ENCODE measurements at places on chromosomes 7 and 10. TPM values are rescaled to one million over a fixed set of nuclear protein-coding genes. Genes with fewer than 3 reads are reported as not detected.

GRCh38 chr7:2014391-2015241 is 218.1 kb downstream of the MAD1L1 start:
- no peaks in the 10 kb centered on the region for H3K27me3 ChIP-seq
- H3K4me1 ChIP-seq = peaks cover 29% of the 10 kb centered on the region
- no peak overlapping the region for H3K27ac ChIP-seq

The SLC18A2 gene
- total RNA-seq = not detected

DNA sequence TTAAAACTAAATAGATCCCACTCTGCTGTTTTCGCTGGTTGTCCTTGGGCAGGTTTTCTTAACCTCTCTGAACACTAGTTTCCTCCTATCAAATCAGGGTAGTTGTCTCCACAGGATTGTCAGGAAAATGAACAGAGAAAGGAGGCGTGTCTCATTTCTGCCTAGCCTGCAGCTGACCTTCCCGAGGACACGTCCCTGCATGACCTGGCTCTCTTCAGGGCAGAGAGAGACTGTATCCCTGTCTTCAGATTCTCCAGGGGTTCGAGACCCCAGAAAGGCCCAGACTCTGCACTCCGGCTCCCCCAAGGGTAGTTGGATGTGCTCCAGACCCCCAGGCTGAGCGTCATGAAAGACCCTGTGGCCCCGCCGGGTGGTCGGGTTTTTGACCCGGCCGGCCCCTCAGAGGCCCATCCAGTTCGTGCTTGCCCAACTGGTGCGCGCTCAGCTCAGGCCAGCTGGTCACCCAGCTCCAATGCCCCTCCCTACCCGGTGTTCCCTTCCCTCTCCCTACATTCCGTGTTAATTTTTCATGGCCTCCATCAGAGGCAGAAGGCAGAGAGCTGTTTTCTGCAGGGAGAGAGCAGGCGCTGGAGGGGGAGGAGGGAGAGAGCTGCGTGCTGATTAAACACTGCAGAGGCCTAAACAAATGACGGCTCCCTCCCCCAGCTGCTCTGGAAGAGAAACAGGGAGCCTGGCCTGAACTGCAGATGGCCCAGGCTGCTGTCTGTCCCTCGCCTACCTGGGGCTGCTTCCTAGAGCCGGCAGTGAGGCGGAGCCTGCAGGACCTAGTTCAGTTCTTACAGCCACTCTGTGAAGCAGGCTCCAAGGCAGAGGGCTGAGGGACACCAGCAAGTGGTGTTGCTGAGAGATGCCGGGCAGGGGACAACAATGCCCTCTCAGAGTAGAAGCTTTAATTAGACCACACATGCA is 86.2 kb upstream of the PPIF start:
- peaks cover 12% of the 10 kb centered on the region for H3K36me3 ChIP-seq
- H3K27me3 ChIP-seq = no peaks in the 10 kb centered on the region
- DNase-seq = no peak
- H3K4me3 ChIP-seq = no peak overlapping the region
- no peak overlapping the region for H3K27ac ChIP-seq

DNA sequence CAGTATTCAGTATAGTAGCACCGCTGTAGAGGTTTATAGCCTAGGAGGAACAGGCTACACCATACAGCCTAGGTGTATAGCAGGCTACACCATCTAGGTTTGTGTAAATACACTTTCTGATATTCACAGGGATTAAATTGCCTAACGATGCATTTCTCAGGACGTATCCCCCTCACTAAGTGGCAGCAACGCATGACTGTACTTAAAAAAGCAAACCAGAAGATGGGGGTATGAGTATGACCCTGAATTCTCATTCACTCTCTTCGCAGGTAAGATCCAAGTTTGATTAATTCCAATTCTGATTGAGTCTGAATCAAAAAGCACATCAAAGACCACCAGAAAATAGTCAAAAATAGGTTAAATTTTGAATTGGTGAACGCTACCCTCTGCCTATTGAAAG is 972 bp downstream of the ORC5 start:
- peak overlapping the region; percentile 98 for H3K27ac ChIP-seq
- DNase-seq = no peak
- H3K4me3 ChIP-seq = peak overlapping the region; percentile 87
- peaks cover 35% of the 10 kb centered on the region for H3K4me1 ChIP-seq

- H3K4me1 ChIP-seq = peaks cover 2% of the 10 kb centered on the region
- H3K4me3 ChIP-seq = no peak overlapping the region
- DNase-seq = no peak
- H3K27me3 ChIP-seq = no peaks in the 10 kb centered on the region
These were observed 153.2 kb downstream of the BTAF1 start for GRCh38 chr10:92076722-92077121.

DNA sequence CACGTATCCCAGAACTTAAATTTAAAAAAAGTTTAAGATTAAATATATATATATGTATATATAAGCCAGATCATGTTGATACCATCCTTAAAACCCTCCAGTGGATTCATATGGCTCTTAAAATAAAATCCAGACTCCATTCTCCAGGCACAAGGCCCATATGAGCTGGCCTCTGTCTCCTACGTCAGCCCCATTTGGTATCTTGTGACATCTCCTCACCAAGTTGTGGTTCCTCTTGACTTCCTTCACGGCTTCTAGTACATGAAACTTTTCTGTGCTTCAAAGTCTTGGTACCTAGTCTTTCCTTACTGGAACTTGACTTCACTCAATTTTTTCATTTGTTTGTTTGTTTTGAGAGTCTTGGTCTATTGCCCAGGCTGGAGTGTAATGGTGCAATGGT is 61.3 kb downstream of the PRLHR start:
- H3K4me3 ChIP-seq = no peak overlapping the region
- no peaks in the 10 kb centered on the region for H3K36me3 ChIP-seq
- DNase-seq = no peak
- no peak overlapping the region for H3K27ac ChIP-seq
- H3K27me3 ChIP-seq = peaks cover 2% of the 10 kb centered on the region
- no peaks in the 10 kb centered on the region for H3K4me1 ChIP-seq

- peaks cover 20% of the 10 kb centered on the region for H3K4me1 ChIP-seq
- H3K27ac ChIP-seq = no peak overlapping the region
- peaks cover 7% of the 10 kb centered on the region for H3K36me3 ChIP-seq
- no peak for DNase-seq
- H3K27me3 ChIP-seq = no peaks in the 10 kb centered on the region
These were observed 5.6 kb downstream of the POR start for GRCh38 chr7:75920431-75921161.

GRCh38 chr7:105887569-105888189 is 11.3 kb upstream of the ATXN7L1 start:
- H3K27ac ChIP-seq = no peak overlapping the region
- peaks cover 8% of the 10 kb centered on the region for H3K4me1 ChIP-seq
- H3K27me3 ChIP-seq = no peaks in the 10 kb centered on the region
- H3K36me3 ChIP-seq = peaks cover 3% of the 10 kb centered on the region
- no peak overlapping the region for H3K4me3 ChIP-seq
- DNase-seq = no peak

DNA sequence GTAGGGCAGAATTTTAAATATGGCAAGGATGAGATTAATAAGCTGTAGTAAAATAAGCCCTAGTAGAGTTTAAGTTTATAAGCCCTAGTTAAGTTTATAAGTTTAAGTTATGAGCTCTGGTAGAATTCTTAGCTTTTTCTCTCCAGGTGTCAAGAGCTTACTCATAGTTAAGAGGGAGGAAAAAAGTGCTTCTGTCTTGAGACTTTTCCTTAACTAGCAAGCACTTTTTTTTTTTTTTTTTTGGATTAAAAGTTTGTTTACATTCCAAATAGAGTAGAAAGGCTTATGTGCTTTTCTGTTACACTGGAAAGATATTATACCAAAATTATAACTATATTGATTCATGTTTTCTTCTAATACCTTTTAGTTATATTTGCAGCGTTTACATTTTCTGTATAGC is 25.5 kb upstream of the MPP7 start:
- H3K4me3 ChIP-seq = no peak overlapping the region
- no peaks in the 10 kb centered on the region for H3K36me3 ChIP-seq
- peak overlapping the region; percentile 72 for H3K27ac ChIP-seq

DNA sequence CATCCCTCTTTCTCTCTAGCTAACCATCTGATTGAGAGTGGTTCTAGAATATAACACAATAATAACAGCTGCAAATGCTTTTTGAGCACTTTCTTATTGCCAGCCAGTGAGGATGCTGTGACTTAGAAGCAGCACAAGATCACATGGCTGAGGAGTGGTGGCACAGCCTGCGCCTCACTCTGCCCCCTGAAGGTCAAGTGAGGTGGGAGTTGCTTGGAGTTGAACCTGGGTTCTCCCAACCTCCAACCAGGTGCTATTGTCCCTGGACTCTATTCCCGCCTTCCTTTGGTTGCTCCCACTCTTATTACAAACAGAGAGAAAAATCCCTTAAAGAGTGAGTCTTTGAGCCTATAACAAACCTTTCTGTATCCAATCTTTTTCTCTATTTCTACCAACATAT is 280.3 kb upstream of the PODXL start:
- no peak overlapping the region for H3K27ac ChIP-seq
- no peak overlapping the region for H3K4me3 ChIP-seq
- H3K4me1 ChIP-seq = no peaks in the 10 kb centered on the region

- no peak for DNase-seq
- H3K4me3 ChIP-seq = no peak overlapping the region
- H3K36me3 ChIP-seq = no peaks in the 10 kb centered on the region
- H3K4me1 ChIP-seq = peaks cover 25% of the 10 kb centered on the region
These were observed 5.9 kb upstream of the GPER1 start for GRCh38 chr7:1081931-1082401.

- H3K36me3 ChIP-seq = no peaks in the 10 kb centered on the region
- no peak overlapping the region for H3K4me3 ChIP-seq
- DNase-seq = no peak
- no peaks in the 10 kb centered on the region for H3K27me3 ChIP-seq
- H3K27ac ChIP-seq = no peak overlapping the region
- H3K4me1 ChIP-seq = peaks cover 11% of the 10 kb centered on the region
These were observed 18.6 kb upstream of the VCL start for GRCh38 chr10:73979141-73979808.

The CRHR2 gene
- not detected for total RNA-seq

- H3K4me1 ChIP-seq = peaks cover 42% of the 10 kb centered on the region
- DNase-seq = no peak
- no peak overlapping the region for H3K4me3 ChIP-seq
- no peaks in the 10 kb centered on the region for H3K36me3 ChIP-seq
These were observed 35.0 kb downstream of the LAMB4 start for GRCh38 chr7:108094933-108095710.

The PLAU gene
- 112 TPM for total RNA-seq

The GRID2IP gene
- 0.13 TPM for total RNA-seq

Measured in osteocyte (in vitro differentiated cells).